ENCODE measurements at places on chromosomes 13 and 19.

- no peak for DNase-seq
Observed at GRCh38 chr13:33882804-33883203, 64.9 kb downstream of the RFC3 start.

DNA sequence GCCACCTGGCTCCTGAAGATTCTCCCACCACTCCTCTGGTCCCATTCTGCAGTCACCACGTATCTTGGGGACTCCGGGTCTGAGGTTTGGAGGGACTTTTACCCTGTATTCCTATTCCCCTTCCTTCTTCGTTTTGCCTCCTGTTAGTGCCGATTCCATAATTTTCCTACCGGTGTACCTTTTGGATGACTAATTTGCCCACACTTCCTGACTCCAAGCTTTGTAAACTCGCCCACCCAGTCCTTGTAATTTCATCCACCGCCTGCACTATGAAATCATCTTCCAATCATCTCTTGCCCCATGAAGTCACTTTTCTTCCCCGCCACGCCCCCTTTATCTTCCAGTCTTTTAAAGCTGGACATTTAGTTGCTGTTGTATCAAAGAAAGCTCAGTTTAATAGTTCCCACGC lies 572 bp downstream of the UCHL3 start:
- DNase-seq = no peak

- DNase-seq = no peak
Observed at GRCh38 chr19:6440905-6441304, 7.3 kb upstream of the SLC25A41 start.

- no peak for DNase-seq
Observed at GRCh38 chr13:70080012-70080411, 27.6 kb upstream of the ATXN8OS start.

DNA sequence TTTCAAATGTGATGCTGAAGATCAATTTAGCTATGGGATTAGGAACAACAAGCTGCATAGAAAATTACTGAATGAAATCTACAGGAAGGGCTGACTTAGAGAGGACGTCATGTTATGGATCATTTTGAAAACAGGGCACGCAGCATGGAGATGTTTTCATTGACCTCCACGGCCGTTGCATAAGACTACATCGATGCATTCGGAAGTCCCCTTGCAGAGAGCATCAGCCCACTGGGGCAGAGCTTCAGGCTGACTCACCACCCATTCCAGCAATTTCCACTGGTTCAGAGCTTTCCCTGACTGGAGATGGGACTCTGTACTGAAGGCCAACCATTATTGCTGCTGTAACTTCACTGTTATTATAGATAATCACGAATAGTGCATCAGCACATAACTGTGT lies 305.3 kb downstream of the IRS2 start:
- no peak for DNase-seq

GRCh38 chr13:58744686-58745085 lies 1113.1 kb downstream of the PCDH17 start:
- DNase-seq = no peak

DNA sequence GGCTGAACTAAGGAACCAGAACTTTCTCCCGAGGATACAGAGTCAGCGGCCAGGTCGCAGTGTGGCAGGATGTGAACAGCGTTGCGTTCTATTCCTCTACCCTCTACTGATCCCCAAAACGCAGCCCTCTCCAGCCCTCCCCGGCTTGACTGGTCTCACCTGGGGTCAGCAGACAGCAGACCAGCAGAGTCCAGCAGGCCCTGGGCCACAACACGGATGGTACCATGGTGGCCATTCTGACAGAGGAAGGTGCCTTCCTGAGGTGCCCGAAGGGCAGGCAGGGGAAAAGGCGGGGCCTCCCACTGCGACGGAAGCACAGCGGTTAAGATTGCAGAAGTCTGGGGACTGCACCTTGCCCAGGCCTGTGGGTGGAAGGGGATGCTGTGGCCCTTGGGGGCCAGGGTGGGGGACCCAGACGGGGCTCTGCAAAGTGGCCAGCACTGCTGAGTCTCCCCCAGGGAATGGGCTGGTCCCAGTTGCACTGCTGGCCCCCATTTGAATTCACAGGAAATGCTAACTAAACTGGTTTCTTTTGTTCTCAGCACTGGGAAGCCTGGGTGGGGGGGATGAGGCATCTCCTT lies at the start of gene ICAM3:
ICAM3 (minus strand) TSS at position 245 of the 581 bp plus-strand sequence; CDS start at position 235, 10 bp downstream.
- peak; percentile 16 for DNase-seq

- no peak for DNase-seq
Observed at GRCh38 chr13:27954406-27954851, 14.7 kb downstream of the CDX2 start.

DNA sequence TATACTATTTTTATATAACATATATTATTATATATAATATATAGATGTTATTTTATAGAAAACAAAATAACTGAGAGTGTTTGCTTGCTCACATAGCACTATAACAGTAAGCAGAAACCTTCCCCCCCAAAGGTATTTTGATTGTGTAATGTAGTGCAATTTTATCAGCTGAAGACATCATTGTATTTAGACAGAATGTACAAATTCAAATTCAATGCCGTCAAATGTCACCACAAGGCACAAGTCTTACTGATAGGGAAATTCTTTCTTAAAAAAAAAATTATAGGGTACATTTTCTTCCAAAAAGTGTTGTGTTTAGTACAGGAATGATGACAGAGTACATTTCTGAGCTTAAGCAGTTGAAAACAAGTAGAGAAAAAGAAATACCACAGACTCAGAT lies 1147.1 kb upstream of the SPRY2 start:
- no peak for DNase-seq

- no peak for DNase-seq
Observed at GRCh38 chr19:57319869-57320179, 448 bp upstream of the ZNF543 start.

- DNase-seq = no peak
Observed at GRCh38 chr13:35512271-35512920, 35.9 kb upstream of the MAB21L1 start.
